ENCODE measurements at places on chromosomes 5 and 9.

DNA sequence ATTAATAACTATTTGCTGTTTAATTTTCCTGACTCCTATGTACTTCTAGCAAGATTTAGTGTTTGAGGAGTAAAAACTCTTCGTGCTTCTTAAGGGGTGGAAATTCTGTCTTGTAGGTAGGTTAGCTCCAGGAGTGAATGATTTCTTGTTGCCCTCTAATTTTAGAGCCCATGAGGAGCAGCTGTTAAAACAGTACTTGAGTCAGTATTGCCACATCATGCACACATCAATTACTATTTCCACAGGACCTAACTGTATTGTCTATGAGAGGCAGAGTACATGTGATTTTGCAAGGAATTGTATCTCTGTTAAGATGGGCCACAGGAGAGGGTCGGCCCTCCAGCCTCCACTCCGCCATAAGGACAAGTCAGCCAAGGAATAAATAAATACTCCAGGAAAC lies 91.2 kb downstream of the PDZD2 start:
- DNase-seq, result no peak

- DNase-seq, result no peak
Observed at GRCh38 chr5:157571357-157571827, 4.2 kb downstream of the ADAM19 start.

- DNase-seq, result no peak
Observed at GRCh38 chr5:175658299-175659145, 651 bp downstream of the HRH2 start.

- peak; percentile 78 for DNase-seq
Observed at GRCh38 chr9:2859776-2860379, 16.0 kb upstream of the PUM3 start.

DNA sequence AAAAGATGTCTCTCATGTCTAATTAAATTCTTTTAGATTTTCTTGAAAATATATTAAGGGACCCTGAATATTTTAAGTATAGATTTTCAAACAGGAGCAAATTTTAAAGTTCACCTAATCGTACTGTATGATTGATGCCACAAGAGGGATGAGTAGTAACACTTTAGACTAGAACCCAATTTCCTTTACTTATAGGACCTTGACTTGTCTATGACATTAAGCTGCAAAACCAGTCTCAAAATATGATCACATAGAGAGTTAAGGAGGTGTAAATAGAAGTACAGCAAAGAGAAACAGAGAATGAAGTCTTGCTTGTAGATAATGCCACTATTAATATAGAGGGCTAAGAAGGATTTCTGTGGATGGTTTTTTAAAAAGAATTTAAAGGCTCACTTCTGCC lies 312.9 kb upstream of the PRR16 start:
- no peak for DNase-seq

DNA sequence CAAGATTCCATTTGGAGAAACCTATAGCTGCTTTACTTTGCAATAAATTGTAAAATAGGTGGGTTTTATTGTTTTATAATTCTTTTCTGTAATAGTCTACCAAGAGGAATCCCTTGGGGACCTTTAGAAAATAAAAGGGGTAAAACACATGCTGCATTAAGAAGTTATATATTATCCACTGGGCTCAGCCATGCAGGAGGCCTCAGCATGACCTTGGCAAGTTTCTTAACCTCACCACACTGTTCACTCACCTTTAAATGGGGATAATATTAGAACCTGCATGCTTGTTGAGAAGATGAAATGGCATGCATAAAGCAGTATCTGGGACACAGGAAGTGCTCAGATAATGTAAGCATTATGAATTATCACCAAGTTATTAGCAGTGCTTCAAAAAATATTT lies 120.2 kb downstream of the SEMA5A start:
- no peak for DNase-seq

DNA sequence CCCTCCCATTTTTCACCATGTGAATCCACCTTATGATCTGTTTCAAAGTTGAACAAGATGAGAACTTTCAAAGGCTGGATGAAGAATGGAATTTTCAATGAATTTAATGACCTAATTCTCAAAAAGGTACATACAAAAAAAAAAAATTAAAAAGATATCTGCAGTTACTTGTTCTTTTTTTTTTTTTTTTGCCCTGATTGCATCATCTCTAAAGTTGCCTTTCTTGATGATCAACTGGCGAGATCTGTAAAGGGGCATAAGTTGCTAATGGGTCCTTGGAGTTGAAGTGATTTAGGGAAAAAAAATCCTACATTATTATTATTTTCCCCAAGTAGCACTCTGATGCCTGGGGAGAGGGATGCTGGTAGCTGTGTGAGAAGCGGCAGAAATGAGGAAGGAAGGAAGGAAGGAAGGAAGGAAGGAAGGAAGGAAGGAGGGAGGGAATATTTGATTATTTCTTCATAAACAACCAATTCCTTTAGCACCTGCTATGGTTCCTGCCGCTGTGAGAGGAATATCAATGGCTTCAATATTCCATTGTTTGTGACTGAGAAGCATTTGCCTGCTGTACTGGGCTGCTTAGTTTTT lies 48.8 kb upstream of the CD180 start:
- DNase-seq, result no peak

- no peak for DNase-seq
Observed at GRCh38 chr9:38431116-38431515, 6.9 kb upstream of the IGFBPL1 start.

DNA sequence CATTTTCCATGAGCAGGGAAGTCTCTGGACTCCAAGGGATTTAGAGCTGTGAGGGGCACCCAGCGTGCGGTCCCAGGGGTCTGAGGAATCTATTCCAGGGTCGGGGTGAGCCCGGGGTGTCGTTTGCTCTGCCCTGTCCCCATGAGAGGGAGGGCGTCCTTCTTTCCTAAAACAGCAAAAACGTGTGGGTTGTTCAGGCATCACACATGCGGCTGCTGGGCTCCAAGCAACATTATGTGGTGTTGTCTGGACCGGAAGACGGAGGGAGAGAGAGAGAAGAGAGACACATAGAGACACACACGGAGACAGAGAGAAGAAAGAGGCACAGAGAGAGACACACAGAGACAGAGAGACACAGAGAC lies 42.7 kb upstream of the COL5A1 start:
- no peak for DNase-seq

GRCh38 chr5:131716650-131717049 lies 80.2 kb downstream of the FNIP1 start:
- DNase-seq, result no peak

DNA sequence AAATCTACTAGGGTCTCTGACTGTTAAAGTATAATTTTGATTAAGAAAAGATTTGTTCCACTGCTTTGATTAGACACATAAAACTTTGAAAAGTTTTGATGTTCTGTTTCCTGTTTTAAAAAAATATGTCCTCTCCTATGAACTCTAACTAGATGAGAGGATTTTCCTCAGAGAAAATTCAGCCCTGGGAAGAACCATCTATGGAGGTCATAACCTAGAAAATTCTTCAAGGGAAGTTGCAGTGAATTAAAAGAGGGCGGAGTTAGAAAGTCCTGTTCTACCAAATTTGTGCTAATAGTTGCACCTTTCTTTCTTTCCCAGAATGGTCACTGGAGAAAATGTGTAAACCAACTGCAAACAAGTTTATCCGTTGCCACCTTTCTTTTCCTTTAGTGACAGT lies 27.7 kb downstream of the PIK3R1 start:
- no peak for DNase-seq

DNA sequence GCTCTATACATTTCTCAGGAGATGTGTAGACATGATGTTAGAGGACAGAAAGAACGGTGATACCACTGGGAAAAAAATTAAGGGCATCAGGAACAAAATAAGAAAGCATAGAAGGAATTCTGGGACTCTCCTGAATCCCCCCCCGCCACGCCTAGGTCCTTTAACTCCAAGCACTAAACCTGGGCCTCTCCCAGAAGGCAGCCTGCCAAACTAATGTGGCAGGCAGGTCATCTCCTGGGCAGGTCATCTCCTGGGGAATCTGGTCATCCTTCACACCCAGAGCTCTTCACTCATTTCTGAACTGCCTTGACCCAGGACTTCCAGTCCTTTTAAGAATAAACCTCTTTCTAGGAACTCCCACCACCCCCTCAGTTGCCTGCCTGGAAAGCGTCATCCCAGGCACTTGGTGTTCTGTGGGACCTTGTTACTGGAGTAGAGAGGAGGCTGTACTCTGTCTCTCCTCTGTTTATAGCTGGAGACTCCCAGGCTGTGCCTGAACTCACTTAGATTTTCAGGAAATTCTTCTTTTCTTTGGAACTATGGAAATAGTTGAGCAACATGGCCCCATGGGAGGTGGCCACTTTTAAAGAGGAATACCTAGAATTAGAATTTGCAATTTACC lies 24.1 kb downstream of the PSAT1 start:
- no peak for DNase-seq

- no peak for DNase-seq
Observed at GRCh38 chr5:14258840-14259239, 115.7 kb downstream of the TRIO start.

DNA sequence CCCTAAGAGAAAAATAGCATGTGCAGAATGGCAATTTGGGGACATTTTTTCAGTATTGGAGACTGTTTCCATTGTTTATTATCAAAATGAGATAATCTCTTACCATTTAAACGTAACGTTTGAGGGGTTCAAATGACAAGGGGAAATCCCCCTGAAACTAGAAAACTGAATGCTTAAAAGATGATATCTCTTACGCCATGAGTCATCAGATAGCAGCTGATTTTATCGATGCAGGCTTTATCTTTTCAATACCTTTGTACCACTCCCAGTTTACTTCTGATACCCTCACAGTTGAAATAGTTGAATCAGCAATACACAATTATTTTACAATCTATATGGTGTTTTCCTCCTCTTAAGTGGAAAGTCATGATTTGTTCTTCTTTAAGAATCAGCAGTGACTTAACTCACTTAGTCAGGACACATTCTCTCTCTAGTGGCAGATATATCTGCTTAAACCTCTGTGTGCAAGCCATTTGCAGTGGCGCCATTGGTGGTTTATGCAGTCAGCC lies 29.2 kb downstream of the OSMR start:
- no peak for DNase-seq

- DNase-seq, result no peak
Observed at GRCh38 chr5:137624786-137625349, 111.0 kb downstream of the KLHL3 start.

- DNase-seq, result no peak
Observed at GRCh38 chr5:166710271-166710670, 1581.2 kb upstream of the WWC1 start.

GRCh38 chr5:172868436-172868923 lies 34.4 kb downstream of the ERGIC1 start:
- DNase-seq, result no peak

- DNase-seq, result peak; percentile 13
Observed at GRCh38 chr5:50744776-50745175, 78.3 kb downstream of the PARP8 start.

- no peak for DNase-seq
Observed at GRCh38 chr5:11822598-11822997, 81.6 kb downstream of the CTNND2 start.

All from NCI-H2081 (cell line).